Smooth muscle cell of bladder (primary cell): ENCODE measurements at places on chromosomes 4 and X. TPM values are rescaled to one million over a fixed set of nuclear protein-coding genes. Genes with fewer than 3 reads are reported as not detected.

PAGE4 gene
- not detected in 2 replicates for total RNA-seq

LRRC66 gene
- 0.43 and 0.46 TPM in 2 replicates for total RNA-seq

SSX4 gene
- total RNA-seq: not detected in 2 replicates

GLUD2 gene
- total RNA-seq: 1.00 and 1.3 TPM in 2 replicates

HAUS7 gene
- total RNA-seq: 7.5 and 8.8 TPM in 2 replicates
